ENCODE measurements at places on chromosomes 1 and 21.

DNA sequence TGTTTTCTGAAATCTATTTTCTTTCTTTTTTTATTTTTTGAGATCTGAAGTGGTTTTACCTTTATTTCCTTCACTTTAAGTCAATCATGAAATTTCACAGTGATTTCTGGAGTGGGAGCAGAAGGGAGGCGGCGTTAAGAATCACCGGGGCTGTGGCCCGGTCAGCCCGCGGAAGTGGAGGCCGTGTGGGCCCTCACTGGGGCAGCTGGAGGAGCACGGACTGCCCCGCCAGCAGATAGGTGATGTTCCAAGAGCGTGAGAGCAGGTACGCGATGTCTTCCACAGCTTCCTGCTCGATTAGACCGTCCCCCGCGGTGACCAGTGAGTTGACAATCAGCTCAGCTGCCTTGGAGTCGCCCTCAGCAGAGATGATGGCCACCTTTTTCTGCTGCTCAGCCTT lies 10.6 kb upstream of the TP53BP2 start:
- no peak for DNase-seq

DNA sequence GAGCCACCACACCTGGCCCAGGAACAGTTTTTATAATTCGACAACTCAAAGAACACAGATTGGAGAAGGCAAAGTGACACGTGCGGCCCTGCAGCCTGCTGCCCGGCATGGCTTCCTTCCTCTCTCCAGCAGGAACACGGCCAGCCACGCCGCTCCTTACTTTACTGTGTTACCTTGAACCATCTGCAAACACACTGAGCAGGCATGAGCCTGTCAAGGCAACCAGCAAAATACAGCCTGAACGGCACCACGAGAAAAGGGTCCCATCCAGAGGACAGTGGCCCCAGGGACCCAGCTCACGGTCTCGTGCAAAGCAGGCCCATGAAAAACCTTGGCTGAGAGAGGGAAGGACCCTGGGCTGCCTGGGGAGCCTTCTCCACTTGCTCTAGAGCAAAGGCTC lies 38.8 kb downstream of the NPHP4 start:
- DNase-seq, result no peak

GRCh38 chr1:100868364-100868995 lies 26.2 kb downstream of the EXTL2 start:
- no peak for DNase-seq

- DNase-seq, result no peak
These were observed at the start of gene LGALS8 for GRCh38 chr1:236523704-236524141. Gene LGALS8, plus strand, starts transcription at chr1:236523982. Its CDS starts 2,089 bp downstream, at chr1:236526071.

- no peak for DNase-seq
These were observed 591.7 kb downstream of the SMYD3 start for GRCh38 chr1:245915406-245915805.

DNA sequence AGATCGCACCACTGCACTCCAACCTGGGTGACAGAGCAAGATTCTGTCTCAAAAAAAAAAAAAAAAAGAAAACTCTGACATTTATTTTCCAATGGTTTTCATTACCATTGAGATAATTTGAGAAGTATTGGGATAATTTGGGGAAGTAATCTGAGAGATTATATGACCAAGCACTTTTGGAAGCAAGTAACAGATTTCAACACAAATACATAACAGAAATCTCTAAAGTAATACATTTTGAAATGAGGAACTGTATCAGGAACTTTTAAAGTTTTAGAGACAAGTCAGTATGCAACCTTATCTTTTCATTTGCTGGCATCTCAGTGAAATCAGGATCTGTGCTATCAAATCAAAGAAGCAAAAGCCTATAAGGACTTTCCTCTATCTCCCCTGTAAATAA lies 25.4 kb upstream of the SLC16A1 start:
- no peak for DNase-seq

GRCh38 chr1:7477593-7477992 lies 293.5 kb upstream of the VAMP3 start:
- no peak for DNase-seq
